Right lung (tissue), 10 donors: ENCODE measurements at places on chromosomes 13 and 19. TPM values are rescaled to one million over a fixed set of nuclear protein-coding genes. Genes with fewer than 3 reads are reported as not detected.

Gene CPT1C
- 34.0 TPM for polyA plus RNA-seq

DNA sequence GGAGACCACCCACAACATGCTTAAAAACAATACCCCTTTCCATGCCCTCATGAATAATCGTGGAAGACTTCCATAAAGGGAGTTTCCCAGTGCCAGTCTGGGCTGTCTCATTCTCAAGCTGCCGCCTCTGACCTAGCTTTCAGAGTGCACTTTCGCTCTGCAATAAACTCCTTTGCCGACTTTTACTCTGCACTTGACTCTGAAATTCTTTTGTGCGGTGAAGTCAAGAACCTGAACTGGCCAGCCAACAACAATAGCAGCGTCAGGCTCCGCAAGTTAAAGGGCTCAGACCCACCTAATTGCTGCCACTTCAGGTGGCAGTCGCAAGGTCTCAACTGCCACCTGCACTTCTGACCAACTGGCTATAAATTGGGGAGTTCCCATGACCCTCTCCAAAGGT lies 10.3 kb upstream of the LEUTX start:
- no peak for DNase-seq

Gene PLIN4
- polyA plus RNA-seq, result 1.1 TPM

DNA sequence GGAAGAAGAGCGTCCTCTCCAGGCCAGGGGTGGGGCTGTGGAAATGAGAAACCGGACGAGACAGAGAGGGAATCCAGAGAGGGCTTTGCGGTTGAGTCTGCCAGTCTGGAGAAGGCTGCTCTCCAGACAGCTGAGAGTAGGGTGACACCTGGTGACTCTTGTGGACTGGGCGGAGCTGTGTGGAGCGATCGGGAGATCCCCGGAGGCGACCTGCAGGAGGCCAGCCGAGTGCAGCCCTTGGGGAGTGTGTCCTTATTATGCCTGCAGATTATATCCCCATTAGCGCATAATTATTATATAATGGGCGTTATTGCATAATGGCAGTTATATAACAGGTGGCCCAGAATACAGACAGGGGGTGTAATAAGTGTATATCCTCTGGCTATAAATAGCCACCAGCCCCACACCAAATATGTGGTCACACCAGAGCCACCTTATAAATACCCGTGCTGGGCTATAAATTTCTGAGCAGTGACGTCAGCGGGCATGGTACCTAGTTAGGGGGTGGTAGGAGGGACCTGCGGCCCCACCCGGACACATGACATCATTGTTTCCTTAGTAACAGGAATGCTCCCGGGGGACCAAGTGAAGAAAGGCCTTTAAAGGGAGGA lies 41.2 kb downstream of the NFIX start:
- no peak for DNase-seq

GRCh38 chr13:29802621-29803020 lies 47.8 kb downstream of the UBL3 start:
- DNase-seq, result no peak

Gene STARD13
- 21.8 TPM for polyA plus RNA-seq

Gene SYT5
- 1.2 TPM for polyA plus RNA-seq

Gene MEGF8
- 39.5 TPM for polyA plus RNA-seq

- peak; percentile 80 for DNase-seq
Measured at GRCh38 chr19:11848594-11849469, at the start of gene ZNF439. Gene ZNF439 (plus strand): TSS chr19:11848726. CDS start chr19:11848868, 142 bp downstream.

DNA sequence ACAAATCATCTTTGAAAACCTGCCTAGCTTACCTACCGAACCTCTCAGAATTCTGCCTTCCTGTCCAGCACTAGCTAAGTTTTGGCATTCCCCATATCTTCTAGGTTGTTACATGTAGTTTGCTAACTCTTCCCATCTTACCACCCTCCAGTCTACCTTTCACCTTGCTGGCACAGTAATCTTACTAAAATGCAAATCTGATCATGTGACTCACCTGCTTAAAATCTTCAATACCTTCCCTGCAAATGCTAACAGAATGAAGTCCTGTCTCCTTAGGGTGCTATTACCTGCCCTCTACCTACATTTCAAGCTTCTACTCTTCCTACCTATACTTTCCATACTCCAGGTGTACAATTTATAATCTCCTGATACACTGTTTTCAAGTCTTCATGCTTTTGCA lies 30.4 kb downstream of the INTS6 start:
- DNase-seq, result no peak

DNA sequence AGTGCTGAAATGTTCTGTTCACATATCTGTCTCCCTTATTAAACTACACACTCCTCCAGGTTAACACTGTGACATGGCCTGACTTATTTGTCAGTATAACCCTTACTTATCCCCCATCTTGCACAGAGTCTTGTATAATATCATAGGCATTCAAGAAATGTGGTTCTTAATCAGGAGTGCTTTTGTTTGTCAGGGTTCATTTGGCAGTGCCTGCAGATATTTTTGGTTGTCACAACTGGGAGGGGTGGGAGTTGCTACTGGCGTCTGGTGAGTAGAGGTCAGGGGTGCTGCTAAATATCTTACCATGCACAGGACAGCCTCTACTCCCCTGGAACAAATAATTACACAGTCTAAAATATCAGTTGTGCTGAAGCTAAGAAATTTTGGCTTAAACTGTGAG lies 20.4 kb upstream of the OBI1 start:
- no peak for DNase-seq
